ENCODE measurements at places on chromosomes 5 and 9.

DNA sequence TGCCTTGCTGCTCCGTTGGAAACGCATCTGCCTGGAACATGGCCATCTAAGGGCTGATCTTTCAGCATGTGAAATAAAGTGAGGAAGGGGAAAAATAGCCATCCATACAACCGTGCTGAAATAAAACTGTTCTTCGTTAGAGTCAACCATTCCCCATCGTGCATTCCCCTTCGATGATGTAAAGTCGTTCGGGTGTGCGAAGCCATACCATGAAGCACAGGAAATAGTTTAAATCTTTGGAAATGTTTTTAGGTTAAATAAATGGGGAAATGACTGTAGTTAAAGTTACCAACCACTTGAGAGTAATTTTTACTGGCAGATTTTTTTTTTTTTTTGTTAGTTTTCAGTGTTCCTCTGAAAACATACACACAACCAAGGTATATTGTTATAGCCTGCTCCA is 302.5 kb downstream of the SH3GL2 start:
- no peaks in the 10 kb centered on the region for H3K36me3 ChIP-seq
- H3K4me1 ChIP-seq: no peaks in the 10 kb centered on the region
- no peak overlapping the region for H3K27ac ChIP-seq
- H3K27me3 ChIP-seq: no peaks in the 10 kb centered on the region
- DNase-seq: no peak
- no peak overlapping the region for H3K4me3 ChIP-seq

DNA sequence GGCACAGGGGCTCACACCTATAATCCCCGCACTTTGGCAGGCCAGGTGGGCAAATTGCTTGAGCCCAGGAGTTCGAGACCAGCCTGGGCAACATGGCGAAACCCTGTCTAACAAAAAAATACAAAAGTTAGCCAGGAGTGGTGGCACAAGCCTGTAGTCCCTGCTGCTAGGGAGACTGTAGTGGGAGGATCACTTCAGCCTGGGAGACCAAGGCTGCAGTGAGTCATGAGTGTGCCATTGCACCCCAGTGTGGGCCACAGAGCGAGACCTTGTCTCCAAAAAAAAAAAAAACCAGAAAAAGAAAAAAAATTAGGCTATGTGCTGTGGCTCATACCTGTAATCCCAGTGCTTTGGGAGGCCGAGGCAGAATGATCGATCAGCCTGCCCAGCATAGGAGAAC is 58.5 kb upstream of the EIF4EBP3 start:
- no peak overlapping the region for H3K27ac ChIP-seq
- peaks cover 2% of the 10 kb centered on the region for H3K36me3 ChIP-seq
- H3K4me1 ChIP-seq: no peaks in the 10 kb centered on the region
- H3K4me3 ChIP-seq: no peak overlapping the region
- H3K27me3 ChIP-seq: no peaks in the 10 kb centered on the region

DNA sequence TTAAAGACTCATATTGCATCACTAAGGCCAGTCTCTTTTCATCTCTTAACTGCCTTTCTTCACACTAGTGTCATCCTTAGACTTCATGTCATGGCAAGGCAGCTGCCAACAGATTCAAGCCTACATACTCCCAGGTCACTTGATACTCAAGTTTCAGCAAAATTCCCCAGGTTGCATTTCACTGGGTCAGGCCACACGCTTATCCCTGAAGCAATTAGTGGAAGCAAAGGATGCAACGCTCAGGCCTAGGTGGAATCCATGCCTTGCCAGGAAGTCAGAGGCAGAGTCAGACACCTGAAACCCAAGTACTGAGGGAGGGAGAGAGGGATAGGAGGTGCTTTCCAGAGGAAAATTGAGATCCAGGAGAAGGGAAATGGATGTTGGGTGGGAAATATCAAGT is 28.9 kb downstream of the YIPF5 start:
- no peak for DNase-seq
- no peaks in the 10 kb centered on the region for H3K4me1 ChIP-seq
- H3K27me3 ChIP-seq: no peaks in the 10 kb centered on the region
- H3K4me3 ChIP-seq: no peak overlapping the region
- H3K27ac ChIP-seq: no peak overlapping the region
- no peaks in the 10 kb centered on the region for H3K36me3 ChIP-seq

DNA sequence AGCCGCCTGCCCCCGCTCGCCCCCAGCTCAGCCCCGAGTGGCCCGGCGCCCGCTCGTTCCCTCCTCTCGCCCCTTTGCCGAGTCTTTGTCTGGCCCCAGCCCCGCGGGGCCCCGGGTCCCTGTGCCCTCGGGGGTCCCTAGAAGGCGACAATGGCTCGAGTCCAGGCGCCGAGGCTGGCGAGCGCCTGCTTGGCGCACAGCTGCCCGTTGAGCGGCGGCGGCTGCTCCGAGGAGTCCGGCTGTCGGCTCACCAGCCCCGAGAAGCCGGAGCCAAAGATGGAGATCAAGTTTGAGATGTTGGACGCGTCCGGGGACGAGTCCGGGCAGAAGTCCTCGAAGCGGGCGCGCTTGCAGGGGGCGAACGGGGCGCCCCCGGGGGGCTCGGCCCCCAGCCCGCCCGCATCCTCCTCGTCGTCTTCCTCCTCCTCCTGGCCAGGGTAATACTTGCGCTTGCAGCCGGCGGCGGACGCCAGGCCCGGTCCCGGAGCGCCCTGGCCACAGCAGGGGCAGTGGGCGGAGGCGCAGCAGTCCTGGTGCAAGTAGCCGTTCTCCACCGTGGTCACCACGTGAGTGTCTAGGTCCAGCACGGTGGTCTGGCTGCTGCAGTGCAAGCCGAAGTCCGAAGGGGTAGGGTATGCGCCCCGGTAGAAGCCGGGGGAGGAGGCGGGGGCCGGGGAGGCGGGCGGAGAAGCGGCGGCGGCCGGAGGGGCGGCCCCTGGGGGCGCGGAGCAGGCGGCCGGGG is 1.2 kb downstream of the IER5L start:
- peak overlapping the region; percentile 85 for H3K27ac ChIP-seq
- peak overlapping the region; percentile 67 for H3K4me3 ChIP-seq
- H3K36me3 ChIP-seq: no peaks in the 10 kb centered on the region
- H3K27me3 ChIP-seq: no peaks in the 10 kb centered on the region
- DNase-seq: peak; percentile 83

DNA sequence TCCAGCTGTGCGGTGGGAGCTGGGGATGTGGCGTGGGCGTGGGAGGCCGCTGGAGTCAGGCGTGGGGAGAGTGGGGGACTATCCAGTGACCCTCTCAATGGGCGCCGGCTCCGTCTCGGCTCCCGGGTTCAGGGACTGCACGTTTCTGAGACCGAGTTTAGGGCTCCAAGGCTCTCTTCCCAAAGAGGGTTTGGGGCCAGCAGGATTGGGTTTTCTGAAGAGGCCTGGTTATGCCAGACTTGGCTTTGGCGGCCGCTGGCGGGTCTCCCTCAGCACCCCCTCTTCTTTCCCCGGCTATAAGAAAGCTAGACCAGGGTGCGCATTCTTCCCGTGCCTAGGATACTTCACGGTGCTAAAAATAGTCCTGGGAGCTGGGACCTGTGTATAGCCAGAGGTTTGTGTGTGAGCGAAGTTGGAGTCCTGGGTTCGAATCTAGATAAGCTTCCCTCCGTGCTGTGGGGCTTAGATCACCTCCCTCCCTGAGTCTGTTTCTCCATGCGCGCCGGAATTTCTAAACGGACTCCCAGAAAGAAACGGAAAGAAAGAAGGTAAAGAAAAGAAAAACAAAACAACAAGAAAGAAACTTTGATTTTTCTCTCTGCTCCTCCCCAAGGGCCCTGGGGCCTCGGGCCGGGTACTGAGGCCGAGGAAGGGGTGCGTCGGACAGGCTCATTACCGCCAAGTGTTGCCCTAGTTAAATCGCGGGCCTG is 5.0 kb downstream of the HAND1 start:
- no peak overlapping the region for H3K27ac ChIP-seq
- no peaks in the 10 kb centered on the region for H3K36me3 ChIP-seq
- no peak overlapping the region for H3K4me3 ChIP-seq
- H3K27me3 ChIP-seq: no peaks in the 10 kb centered on the region

GRCh38 chr5:153546566-153546965 is 56.1 kb downstream of the GRIA1 start:
- no peak overlapping the region for H3K27ac ChIP-seq
- no peaks in the 10 kb centered on the region for H3K27me3 ChIP-seq
- peaks cover 1% of the 10 kb centered on the region for H3K4me1 ChIP-seq
- DNase-seq: no peak

DNA sequence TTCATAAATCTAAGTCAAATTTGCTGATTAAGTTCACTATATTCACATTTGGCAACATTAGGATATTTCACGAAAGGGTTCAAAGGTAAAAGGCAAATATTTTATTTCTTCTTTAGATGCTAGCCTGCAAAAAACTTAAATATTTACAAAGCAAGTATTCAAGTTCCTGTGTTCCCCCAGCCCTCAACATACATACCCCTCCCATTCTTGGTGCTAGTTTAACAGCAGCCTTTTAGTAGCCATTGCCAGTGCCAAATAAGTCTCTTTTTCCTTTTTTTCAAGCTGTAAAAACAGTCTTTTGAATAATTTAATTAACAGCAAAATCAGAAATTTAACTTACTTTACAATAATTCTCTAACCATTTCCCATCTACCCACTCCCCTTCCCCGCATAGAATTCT is 288.5 kb upstream of the TMEM161B start:
- no peak overlapping the region for H3K27ac ChIP-seq
- DNase-seq: no peak
- no peaks in the 10 kb centered on the region for H3K4me1 ChIP-seq
- no peak overlapping the region for H3K4me3 ChIP-seq
- no peaks in the 10 kb centered on the region for H3K27me3 ChIP-seq

GRCh38 chr9:88799541-88800328 is 191.5 kb upstream of the S1PR3 start:
- peaks cover 2% of the 10 kb centered on the region for H3K4me1 ChIP-seq
- no peak overlapping the region for H3K4me3 ChIP-seq
- no peaks in the 10 kb centered on the region for H3K36me3 ChIP-seq
- no peak for DNase-seq

GRCh38 chr9:95363051-95363841 is 45.7 kb upstream of the FANCC start:
- no peaks in the 10 kb centered on the region for H3K27me3 ChIP-seq
- H3K4me1 ChIP-seq: no peaks in the 10 kb centered on the region
- DNase-seq: no peak
- H3K27ac ChIP-seq: no peak overlapping the region

- no peaks in the 10 kb centered on the region for H3K4me1 ChIP-seq
- H3K4me3 ChIP-seq: no peak overlapping the region
- no peaks in the 10 kb centered on the region for H3K27me3 ChIP-seq
Measured at GRCh38 chr9:112764837-112765236, 14.3 kb downstream of the SNX30 start.

DNA sequence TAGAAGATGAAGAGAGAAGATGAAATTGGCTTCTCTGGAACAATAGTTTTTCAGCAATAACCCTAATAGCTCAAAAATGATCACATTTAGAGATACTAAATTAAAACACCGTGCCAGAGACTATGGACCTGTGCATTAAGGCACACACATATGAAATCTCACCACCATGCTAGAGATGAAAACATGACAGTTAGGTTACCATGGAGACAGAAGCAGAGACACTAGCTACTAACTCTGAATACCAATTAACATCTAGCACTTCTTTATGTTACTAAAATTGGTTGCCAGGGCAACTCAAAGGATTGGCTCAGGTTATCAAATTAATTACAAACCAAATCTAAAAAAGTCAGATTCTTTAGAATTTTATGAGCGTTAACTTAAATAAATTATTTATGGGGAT is 337.7 kb downstream of the PLK2 start:
- no peak for DNase-seq
- no peak overlapping the region for H3K27ac ChIP-seq
- no peaks in the 10 kb centered on the region for H3K27me3 ChIP-seq
- no peak overlapping the region for H3K4me3 ChIP-seq
- no peaks in the 10 kb centered on the region for H3K36me3 ChIP-seq

- H3K36me3 ChIP-seq: no peaks in the 10 kb centered on the region
- H3K4me1 ChIP-seq: no peaks in the 10 kb centered on the region
- H3K27me3 ChIP-seq: no peaks in the 10 kb centered on the region
- no peak overlapping the region for H3K27ac ChIP-seq
Measured at GRCh38 chr5:78103232-78103918, 191.1 kb downstream of the AP3B1 start.

GRCh38 chr5:2109566-2109965 is 226.8 kb upstream of the IRX4 start:
- no peaks in the 10 kb centered on the region for H3K4me1 ChIP-seq
- H3K4me3 ChIP-seq: no peak overlapping the region
- no peak for DNase-seq
- H3K36me3 ChIP-seq: no peaks in the 10 kb centered on the region
- H3K27me3 ChIP-seq: no peaks in the 10 kb centered on the region
- H3K27ac ChIP-seq: no peak overlapping the region

DNA sequence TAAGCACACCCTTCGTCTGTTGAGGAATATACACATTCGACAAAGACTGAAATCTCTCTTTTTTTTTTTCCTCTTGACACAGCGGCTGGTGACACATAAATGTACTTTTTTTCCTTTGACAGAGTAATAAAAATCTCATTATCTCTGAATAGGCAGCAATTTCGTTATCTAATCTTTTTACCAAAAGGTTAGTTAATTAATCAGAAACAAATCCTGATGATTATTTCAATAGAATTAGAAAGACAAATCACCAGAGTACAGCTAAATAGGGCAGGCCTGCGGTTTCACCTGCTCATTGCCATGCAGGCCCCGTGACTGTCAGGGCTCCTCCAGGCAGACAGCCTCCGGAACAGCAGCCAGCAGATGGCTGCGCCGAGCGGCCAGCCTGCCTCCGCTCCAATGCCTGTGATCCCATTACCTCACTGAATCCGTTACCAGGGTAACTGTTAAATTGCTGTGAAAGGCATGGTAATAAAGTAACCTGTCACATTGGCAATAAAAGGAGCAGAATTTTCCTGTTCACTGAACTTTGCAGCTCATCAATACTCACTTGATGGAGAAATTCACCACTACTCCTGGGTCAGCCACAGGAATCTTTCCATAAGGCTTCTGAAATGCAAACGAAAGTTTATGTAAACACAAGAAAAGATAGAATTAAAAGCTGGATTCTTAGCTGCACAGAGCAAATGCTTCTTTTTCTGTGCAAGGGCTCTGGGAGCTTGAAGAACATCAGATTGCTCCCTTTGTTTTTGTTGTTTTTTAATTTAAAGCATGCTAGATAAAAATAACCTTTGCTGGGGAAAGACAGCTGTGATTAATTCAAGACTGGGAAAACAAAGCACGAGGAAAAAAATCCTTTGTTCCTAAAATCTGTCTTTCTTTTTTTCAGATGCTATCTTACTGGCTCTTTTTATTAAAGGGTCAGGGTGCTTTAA is 666.4 kb upstream of the ZNF608 start:
- no peaks in the 10 kb centered on the region for H3K36me3 ChIP-seq
- H3K4me3 ChIP-seq: no peak overlapping the region
- H3K4me1 ChIP-seq: peaks cover 3% of the 10 kb centered on the region
- no peaks in the 10 kb centered on the region for H3K27me3 ChIP-seq

GRCh38 chr5:133817456-133817855 is 151.0 kb downstream of the C5orf15 start:
- no peaks in the 10 kb centered on the region for H3K27me3 ChIP-seq
- peak; percentile 42 for DNase-seq
- H3K36me3 ChIP-seq: no peaks in the 10 kb centered on the region
- peaks cover 1% of the 10 kb centered on the region for H3K4me1 ChIP-seq
- H3K4me3 ChIP-seq: no peak overlapping the region

- H3K27ac ChIP-seq: no peak overlapping the region
- no peaks in the 10 kb centered on the region for H3K36me3 ChIP-seq
- H3K4me3 ChIP-seq: no peak overlapping the region
- no peaks in the 10 kb centered on the region for H3K4me1 ChIP-seq
- no peaks in the 10 kb centered on the region for H3K27me3 ChIP-seq
Measured at GRCh38 chr9:994005-994404, 17.6 kb downstream of the DMRT3 start.

GRCh38 chr5:134079748-134080581 is 34.5 kb upstream of the TCF7 start:
- DNase-seq: no peak
- H3K4me3 ChIP-seq: no peak overlapping the region
- no peaks in the 10 kb centered on the region for H3K36me3 ChIP-seq
- H3K27ac ChIP-seq: no peak overlapping the region
- H3K4me1 ChIP-seq: no peaks in the 10 kb centered on the region
